ENCODE measurements at places on chromosomes 5 and 9. TPM values are rescaled to one million over a fixed set of nuclear protein-coding genes. Genes with fewer than 3 reads are reported as not detected.

PCDHGA2 gene
- total RNA-seq, result 8.5 TPM

ADCY2 gene
- 32.3 TPM for total RNA-seq

CEL gene
- total RNA-seq, result 0.46 TPM

PDE4D gene
- total RNA-seq, result 116 TPM

FUT7 gene
- not detected for total RNA-seq

CSF1R gene
- 15.7 TPM for total RNA-seq

LHX3 gene
- total RNA-seq, result not detected

TMEM215 gene
- 9.0 TPM for total RNA-seq

Data from diencephalon (tissue), 1 donor.